Retinal pigment epithelial cell (primary cell): ENCODE measurements at places on chromosomes 2 and 18.

- no peak for DNase-seq
Observed at GRCh38 chr2:31736695-31737454, 156.1 kb upstream of the SRD5A2 start.

- DNase-seq, result no peak
Observed at GRCh38 chr2:206435742-206436141, 7.6 kb upstream of the ADAM23 start.

- no peak for DNase-seq
Observed at GRCh38 chr2:84319581-84319980, 139.5 kb downstream of the SUCLG1 start.

- DNase-seq, result no peak
Observed at GRCh38 chr2:10477443-10478297, 29.5 kb upstream of the ODC1 start.

DNA sequence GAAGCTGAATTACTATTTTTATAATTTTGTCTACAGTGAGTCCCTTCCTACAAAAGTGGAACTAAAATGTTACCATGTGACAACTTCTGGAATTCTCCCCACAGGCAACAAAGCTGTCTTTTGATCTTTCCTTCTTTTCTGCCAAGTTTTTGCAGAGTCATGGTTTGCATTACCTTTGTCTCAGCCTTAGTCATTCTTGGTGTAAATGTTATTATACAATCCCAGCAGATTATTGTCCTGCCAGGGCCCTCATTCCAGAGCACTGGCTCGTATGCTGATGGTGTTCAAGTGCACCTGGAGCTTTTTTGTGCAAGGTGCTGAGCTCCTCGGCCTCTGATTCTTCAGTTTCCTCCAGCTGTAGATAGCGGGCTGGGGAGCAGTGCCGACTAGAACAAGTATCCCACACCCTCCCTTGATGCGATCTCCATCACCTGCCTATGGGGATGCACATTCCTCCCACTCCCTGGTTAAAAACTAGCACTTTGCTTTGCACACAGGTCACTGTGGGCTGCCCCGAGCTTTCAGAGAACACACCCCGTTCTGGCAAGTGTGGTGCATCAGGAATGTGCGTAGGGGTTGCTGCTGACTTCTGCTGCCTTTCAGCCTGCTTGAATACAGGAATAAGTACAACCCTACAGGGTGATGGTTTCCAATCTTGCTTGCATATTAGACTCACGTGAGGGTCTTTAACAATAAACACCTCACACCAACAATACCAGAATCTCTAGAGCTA is 263.6 kb downstream of the RNF144A start:
- DNase-seq, result peak; percentile 41

DNA sequence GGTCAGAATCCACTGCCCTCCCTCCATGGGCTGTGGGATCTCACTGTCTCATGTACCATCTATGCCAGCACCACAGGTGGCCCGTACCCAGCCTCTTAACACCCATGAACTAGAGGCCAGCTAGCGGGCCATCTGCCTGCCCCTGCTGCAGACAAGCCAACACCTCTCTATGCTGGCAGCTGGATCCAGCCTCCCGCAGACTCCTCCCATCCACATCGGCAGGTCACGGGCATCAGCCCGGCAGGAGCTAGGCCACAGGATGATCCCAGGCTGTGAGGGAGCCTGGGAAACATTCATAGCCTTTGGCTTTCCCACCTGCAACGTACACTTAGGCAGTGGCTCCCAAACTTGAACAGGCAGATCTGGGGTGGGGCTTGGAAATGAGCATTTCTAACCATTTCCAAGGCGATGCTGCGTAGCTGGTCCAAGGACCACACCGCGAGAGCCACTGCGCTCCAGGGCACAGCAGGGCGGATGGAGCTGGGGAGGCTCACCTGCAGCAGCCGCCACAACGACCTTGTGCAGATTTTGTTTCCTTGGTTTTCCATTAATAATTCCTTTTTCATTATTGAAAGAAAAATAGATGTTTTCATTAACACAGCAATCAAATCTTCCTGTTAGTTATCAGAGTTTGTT is 114.7 kb downstream of the KCNF1 start:
- no peak for DNase-seq

DNA sequence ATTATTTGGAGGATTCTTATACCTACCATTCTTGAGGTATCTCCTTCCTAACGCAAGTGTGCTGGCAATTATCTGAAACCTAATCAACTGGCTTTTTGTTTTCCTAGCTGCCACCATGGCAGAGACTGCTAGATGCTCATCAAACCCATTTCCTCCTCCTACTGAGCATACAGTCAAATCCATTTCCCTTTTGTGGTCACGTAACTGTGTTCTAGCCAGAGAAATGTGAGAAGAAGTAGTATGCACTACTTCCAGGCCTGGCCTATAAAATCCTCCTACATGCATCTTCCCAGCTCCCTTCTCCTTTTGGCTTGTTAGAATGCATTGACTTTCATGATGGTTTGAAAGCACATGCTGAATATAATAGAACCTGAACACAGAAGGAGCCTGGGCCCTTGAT is 494.1 kb upstream of the MEIS1 start:
- no peak for DNase-seq

- no peak for DNase-seq
Observed at GRCh38 chr2:3500326-3500899, 18.9 kb downstream of the ADI1 start.

DNA sequence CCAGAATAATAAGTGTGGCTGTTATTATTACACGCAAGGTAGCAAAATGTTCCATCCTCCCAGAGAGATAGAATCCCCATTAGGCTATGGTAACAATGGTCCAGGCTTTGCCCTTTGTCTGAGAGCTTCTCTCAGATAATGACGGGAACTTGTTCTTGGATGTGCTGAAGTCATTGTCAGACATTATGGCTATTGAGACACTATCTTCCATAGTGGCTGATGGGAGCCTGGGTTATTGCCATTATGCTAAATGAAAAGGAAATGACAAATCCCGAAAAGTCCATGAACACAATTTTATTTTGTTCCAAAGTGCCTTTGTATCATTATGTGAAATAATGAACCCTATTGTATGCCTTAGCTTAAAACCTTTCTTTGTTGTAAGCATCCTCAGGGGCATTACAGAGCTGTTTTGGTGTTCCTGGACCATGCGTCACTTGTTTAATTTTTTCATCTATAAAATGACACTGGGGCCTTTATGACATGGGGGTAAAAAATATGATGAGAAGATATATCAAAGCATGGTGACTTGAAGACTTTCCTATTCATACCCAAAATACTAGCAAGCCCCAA is 218.5 kb downstream of the KCNS3 start:
- no peak for DNase-seq

- no peak for DNase-seq
Observed at GRCh38 chr2:230694241-230694640, 18.4 kb upstream of the CAB39 start.

- no peak for DNase-seq
Observed at GRCh38 chr2:60873381-60873780, 8.0 kb upstream of the REL start.

DNA sequence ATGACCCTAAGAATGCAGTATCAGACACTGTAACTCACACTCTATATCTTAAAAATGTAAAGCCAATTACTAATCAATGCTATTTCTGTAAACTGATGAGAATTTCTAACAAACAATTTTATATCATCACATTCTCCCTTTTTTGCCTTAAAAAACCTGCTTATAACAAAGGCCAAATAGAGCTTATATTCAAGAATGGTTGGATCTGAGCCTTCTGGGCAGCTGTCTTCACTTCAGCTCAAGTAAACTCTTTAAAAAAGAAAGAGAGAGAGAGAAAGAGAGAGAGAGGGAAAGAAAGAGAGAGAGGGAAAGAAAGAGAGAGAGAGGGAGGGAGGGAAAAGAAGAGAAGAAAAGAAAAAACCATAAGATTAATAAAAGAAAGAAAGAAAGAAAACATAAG is 231.8 kb downstream of the KCNE4 start:
- DNase-seq, result no peak

DNA sequence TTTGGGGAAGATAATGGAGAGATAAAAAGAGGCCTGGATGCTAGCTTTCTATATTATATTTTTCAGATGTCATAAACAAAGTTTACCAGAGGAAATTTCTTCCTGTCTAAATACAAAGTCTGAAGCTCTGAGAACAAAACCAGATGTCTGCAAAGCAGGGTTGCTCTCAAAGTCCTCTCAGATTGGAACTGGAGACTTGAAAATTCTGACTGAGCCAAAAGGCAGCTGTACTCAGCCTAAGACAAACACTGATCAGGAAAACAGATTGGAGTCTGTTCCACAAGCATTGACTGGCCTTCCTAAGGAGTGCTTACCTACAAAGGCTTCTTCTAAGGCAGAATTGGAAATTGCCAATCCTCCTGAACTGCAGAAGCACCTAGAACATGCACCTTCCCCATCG is 25.1 kb downstream of the KDM3A start:
- no peak for DNase-seq

DNA sequence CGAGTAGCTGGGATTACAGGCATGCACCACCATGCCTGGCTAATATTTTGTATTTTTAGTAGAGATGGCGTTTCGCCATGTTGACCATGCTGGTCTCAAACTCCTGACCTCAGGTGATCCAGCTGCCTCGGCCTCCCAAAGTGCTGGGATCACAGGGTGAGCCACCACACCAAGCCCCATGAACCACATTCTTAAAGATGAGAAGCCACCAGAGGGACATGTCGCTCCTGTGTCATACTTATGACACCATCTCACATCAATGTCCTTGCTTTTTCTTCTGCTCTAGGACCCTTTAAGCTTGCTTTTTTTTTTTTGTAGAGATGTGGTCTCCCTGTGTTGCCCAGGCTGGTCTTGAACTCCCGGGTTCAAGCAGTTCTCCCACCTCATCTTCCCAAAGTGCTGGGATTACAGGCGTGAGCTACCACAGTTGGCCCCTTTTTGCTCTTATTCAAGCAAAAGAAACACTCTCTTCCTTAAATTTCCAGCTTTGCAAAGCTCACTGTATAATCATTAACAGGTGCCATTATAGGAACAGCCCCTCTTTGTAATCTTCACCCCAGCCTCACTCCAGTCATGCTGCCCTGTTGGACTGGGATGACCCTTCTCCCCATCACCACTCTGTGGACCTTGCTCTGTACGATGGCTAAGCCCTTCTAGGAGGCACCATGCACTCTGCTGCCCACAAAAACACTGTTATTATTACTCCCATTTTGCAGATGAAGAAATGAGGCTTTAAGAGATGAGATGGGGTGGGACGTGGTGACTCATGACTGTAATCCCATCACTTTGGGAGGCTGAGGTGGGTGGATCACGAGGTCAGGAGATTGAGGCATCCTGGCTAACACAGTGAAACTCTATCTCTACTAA is 10.8 kb upstream of the KCNG3 start:
- no peak for DNase-seq

GRCh38 chr18:13578400-13578799 is 148.0 kb downstream of the FAM210A start:
- no peak for DNase-seq

DNA sequence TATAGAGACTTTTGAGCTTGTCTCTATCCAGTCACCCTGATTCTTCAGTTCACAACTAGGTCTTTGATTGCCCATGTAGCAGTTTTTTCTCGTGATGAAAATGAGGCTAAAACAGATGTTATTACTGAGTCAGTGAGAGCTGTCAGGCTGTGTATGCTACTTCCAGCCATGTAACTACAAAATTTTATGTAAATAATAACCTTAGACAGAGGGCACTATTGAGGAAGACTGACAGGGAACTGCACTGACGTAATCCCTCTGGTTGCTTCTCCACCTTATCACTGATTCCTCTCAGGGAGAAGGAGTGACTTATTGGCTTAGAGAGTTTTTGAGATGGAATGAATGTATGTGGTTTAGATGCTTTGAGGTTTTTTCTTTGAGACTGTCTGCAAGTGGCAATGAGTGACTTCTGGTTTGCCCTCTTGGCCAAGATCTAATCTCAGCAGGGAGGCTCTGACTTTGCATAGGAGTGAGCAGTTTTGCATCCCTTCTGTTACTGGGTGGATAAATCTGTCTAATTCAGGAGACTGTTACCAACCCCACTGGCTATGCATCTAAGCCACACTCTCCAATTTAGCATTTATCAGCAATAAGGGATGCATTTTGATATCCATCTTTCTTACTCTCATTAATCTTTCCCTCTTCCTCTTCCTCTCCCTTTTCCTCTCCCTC is 555.2 kb upstream of the FANCL start:
- DNase-seq, result no peak

DNA sequence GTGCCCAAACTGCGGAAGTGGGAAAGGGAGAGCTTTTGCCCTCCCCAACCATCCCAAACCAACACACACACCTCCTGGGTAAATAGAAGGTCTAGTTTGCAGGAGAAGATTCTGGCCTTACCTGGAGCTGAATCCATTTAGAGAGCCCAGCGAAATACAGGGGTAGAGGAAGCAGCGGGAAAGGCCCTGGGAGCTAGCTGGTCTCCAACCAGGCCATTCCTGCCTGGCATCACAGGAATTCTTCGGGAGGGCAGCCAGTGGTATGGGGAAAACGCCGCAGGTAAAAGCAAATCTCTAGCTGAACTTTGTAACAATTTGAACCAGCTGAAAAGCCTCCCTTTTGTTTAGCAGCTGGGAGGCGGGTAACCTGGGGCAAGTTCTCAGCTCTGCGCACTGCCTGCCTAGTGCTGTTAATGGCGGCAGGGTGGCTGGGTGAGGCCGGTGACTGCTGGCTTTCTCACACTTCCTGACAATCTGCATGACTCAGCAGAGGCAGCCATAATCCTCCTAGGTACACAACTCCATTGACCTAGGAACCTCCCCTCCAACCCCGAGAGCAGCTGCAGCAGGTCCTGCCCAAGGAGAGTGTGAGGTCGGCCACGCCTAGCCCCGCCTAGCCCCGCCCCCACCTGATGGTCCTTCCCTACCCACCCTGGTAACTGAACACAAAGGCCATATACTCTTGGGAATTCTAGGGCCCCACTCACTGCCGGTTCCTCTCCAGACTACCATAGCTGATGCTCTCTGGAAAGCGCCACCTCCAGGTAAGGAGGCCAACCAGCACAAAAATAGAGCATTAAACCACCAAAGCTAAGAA is 483.8 kb upstream of the REG3G start:
- DNase-seq, result no peak

DNA sequence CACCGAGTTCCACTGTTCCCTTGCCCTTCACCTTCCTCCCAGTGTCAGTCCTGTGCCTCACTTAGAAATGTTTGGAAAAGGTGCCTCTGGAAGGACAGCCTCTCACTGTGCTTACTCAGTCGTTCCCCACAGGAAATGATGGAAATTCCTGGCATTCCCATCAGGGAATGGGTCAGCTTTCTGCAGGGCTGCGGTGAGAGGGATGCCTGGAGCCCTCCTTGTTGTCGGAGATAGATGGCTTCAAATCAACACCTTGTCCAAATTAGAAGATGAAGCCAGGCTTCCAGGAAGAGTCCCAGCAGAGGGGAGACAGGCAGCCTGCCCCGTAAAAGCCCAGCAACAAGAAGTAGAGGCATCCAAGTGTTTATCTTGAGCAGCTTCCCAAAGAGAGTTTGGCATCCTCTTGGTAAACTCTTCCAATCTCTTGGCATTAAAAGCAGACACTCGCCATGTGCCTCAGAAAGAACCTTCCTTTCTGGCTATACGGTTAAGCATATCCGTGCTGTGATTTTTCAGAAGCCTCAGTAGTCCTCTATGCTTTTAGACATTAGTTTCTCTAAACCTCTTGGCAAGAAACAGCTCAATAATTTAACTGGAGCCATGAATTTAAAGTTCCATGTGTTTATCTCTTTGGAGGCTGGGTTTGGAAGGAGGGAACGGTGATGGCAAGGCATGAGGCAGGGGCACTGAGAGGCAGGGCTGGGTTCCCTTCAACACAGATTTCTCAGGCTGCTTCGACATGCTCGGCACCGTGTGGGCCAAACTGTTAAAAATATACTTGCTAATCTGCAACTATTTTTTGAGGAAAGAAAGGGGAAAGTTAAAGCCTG is 25.1 kb downstream of the COLEC12 start:
- no peak for DNase-seq

GRCh38 chr2:206708286-206708685 is 9.9 kb downstream of the DYTN start:
- DNase-seq, result no peak
